ENCODE measurements at places on chromosomes 4 and X.
A peak's percentile ranks its signal among the peaks of the same experiment; 100 is the strongest.

DNA sequence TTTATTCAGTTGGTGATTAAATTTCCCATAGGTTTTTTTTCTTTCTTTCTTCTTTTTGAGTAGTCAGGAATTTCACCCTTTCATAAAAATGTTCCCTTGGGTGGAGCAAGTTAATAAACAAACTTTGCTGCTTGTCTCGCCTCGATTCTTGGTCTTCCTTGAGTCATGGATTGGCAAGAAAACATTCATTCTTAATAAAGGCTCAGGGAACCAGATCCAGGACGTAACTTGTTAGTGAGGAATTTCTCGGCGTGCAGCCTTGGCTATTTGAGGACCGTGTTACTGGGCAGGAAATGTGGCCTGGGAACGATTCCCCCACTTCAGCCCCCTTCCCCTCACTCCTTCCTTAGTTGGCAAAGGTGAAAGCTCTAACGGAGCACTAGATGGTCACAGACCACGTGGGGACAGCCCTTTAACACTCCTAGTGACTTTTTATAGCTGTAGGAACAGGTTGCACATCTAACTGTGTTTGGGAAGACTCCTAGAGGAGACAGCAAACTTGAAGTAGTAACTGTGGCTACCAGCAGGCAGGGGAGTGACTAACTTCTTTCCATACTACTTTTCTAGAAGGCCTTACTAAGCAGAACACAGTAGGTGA is 106.8 kb downstream of the UCHL1 start:
- DNase-seq: peak; percentile 83

GRCh38 chr4:180769791-180770190 is 1473.4 kb upstream of the TENM3 start:
- no peak for DNase-seq

DNA sequence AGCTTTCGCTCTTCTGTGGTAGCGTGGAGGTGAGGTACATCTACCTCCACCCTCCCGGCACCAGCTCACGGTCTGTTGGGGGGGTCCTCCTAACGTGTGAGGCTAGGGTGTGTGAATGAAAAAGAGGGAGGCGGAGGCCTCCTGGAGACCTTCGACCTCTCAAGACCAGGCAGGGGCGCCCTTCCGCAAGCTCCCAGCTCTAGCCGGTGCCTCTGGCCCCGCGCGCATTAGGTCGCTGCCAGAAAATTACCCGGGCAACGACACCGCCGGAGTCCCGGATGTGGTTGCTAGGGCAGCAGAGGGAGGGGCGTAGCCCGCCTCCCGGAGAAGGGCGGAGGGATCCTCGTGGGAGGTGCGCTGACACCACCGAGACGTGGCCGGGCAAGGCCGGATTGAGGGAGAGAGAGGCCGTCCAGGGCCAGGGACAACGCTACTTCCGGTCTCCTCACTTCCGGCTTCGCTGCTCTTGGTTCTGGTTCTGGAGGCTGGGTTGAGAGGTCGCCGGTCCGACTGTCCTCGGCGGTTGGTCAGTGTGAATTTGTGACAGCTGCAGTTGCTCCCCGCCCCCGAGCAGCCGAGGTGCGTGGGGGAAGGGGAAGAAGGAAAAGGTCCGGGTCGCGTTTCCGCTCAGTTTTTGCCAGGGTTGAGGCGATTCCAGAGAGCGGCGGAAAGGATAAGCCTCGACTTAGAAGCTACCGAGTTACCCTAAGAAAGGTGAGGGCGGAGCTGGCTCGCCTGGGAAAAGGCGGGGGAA is at the start of the genes ARFIP1 and TIGD4:
Gene ARFIP1 (plus strand): TSS at position 442 of the 754 bp plus-strand sequence. CDS start 49,680 bp downstream, outside the sequence.
Gene TIGD4 (minus strand): TSS at position 218 of the 754 bp plus-strand sequence. CDS start 8,726 bp downstream, outside the sequence.
- DNase-seq: peak; percentile 100

DNA sequence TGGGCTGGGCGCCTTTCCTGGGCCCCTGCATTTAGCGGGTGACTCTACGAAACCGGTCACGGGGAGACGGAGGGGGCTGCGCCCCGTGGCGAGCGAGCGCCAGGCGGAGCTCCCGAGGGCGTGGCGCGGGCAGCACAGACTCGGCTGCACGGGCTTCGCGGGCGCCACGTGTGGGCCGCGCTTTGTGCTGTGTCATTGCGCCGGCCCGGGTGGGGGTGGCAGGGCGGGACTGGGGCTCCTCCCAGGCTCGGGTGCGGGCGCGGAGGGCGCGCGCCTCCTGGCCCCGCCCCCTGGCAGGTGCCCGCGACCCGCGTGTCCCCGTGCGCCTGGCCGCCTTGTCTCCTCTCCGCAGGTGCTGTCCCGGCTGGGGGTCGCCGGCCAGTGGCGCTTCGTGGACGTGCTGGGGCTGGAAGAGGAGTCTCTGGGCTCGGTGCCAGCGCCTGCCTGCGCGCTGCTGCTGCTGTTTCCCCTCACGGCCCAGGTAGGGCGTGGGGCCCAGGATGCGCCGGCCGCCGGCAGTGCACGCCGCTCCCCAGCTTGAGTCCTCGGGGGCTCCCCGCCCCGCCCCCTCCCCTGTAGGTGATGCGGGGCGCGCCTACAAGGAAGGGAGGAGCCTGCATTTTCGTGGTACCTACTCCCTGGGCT is 651 bp downstream of the UCHL1 start:
- DNase-seq: peak; percentile 74

GRCh38 chr4:5220028-5220427 is 168.7 kb downstream of the STK32B start:
- no peak for DNase-seq

DNA sequence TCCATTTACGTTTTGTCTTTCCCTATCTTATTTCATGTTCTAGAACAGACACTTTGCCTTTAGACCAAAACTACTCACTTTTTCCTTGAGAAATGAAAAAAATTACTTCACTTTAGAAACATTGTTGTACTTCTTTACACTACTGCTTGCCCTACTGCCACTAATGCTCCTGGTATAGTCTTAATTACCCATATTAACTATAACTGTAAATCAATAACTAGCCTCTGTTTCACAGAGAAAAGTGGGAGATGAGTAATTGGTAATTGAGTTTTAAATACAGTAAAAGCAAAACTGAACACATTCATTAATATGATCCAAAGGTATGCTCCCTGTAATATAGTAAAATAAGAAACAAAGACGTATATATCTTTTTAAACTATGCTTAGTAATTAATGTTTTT is 111.1 kb upstream of the JADE1 start:
- DNase-seq: no peak

GRCh38 chr4:138788267-138788790 is 227.3 kb upstream of the NOCT start:
- DNase-seq: no peak

- DNase-seq: no peak
These were observed 153.2 kb downstream of the KLF8 start for GRCh38 chrX:56385336-56385735.

DNA sequence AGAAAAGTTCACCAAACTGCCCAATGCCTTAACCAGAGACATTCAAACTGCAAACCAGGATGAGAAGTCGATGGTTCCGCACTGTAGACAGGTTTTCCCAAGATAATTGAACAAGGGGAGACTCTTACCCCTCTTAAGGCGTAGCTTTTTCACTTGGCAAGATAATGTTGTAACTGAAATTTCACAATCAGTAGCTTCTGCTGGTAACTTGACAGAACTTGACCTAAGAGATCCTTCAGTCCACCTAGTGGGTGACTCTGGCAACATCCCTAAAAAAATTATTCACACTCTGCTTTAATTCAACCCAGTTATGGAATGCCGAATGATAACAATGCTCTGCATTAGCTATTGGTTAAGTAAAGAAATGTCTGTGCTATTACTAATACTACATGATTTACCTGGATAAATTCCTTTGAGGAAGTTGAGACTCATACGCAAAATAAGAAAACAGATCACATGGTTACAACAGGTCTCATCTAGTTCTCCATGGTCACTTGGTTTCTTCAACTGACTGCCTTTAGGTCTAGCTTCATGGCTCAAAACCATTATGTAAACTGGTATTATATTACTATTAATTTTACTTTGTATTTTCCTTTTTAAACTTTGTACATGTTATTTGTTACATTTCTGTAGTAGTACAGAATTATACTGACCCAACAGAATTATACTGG is 9.1 kb downstream of the ELF2 start:
- no peak for DNase-seq
